ENCODE measurements at places on chromosomes 7 and 10. TPM values are rescaled to one million over a fixed set of nuclear protein-coding genes. Genes with fewer than 3 reads are reported as not detected.
A peak's percentile ranks its signal among the peaks of the same experiment; 100 is the strongest.

Gene NKX2-3
- polyA plus RNA-seq, result not detected

Gene FOXP2
- polyA plus RNA-seq, result 0.66 TPM

Gene SCART1
- polyA plus RNA-seq, result 0.29 TPM

- peak; percentile 41 for DNase-seq
Measured at GRCh38 chr7:90988516-90988915, 275.7 kb upstream of the FZD1 start.

- no peak for DNase-seq
Measured at GRCh38 chr10:3421537-3422257, 249.1 kb upstream of the PITRM1 start.

DNA sequence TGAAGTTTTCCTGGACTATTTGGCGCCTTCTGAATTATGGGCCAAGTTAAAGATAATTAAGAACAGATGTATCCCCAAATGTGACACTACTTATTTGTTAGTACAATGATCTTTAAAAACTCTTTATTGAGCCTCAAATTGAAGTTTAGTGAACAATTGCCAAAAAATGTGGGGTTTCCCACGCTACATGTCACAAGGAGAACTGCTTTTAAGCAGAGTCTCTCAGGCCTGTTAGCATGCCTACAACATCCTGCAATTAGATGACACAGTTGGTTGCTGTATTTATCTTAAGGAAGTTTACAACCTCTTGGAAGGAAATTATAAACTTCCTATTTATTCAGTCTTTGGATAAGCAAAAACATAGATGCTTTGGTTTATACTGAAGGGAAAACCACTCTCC, 733.0 kb downstream of the TNS3 start:
- DNase-seq, result no peak

DNA sequence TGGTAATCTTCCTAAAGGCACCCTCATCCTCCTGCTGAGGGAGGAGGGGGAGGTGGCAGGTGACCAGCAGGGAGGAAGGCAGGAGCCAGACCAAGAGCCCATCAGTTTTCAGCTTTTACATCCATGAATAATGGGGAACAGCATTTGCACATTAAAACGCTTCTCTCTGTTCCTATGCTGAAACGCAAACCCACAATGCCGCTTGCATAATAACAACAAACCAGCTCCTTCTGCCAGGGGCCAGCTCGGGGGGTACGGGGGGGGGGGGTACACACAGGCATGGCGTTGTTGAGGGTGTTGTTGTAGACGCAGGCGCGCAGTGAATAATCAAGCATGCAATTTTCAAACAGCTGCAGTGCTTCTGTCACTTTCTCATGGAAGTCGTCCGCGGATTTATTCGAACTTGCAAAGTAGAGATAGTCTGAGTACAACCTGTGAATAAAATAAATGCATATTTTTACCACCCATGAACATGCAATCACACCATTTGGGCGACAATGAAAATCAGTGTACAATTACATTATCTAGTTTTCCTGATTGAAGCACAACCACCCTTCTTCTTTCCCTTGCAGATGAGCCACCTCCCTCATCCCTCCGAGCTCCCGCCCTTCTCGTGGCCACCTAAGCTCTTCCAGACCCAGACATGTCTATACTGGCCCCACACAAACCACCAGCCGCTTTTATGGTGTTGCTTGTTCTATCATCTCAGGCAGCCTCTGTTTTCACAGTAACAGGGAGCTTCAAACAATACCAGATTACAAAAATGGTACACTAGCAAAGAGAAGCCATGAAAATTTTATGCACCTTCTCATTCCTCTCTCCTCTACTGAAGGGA, 72.2 kb downstream of the CHST15 start:
- no peak for DNase-seq

Measured in right cardiac atrium (tissue), 5 donors.